Stimulated activated CD4-positive, alpha-beta T cell treated with anti-CD3 and anti-CD28 coated beads, Interleukin-1b, Interleukin-23, amount 100 ng/mL, for 24 hours (primary cell): ENCODE measurements at places on chromosomes 3 and 15.

GRCh38 chr3:134260987-134261386 is 10.3 kb upstream of the RYK start:
- DNase-seq, result no peak

GRCh38 chr3:184832044-184832443 is 20.1 kb downstream of the VPS8 start:
- DNase-seq, result no peak

DNA sequence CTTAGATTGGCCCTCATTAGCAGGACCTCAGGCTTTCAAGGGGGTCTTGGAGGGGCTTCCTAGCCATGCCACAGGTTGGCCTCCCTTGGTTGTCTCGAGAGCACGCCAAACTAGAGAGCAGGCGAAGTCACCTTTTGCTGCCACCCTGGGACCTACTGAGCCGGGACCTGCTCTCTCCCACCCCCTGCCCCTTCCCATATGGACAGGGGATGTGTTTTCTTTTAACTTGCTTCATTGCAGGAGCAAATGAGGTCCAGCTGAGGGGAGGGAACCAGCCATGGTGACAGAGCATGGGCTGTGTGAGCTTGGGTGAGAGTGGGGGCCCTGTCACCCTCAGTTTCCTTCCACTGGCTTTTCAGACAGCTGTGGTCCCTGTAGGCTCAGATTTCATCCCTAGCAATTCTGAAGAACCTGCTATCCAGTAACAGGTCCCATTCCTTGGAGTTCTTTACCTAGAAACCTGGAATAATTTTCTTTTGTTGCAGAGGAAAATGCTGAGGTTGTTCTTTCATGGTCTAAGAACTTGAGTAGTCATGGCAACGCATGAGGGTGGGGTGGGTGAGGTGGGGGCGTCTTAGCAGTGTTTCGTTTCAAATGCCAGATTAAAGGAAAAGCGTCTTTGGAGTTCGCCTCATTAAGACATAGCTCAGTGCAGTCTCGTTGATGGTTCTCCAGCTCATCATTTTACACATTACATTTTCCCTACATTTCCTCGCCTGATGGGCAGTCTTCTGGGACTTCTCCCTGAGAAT is 20.1 kb upstream of the MAGEF1 start:
- no peak for DNase-seq

DNA sequence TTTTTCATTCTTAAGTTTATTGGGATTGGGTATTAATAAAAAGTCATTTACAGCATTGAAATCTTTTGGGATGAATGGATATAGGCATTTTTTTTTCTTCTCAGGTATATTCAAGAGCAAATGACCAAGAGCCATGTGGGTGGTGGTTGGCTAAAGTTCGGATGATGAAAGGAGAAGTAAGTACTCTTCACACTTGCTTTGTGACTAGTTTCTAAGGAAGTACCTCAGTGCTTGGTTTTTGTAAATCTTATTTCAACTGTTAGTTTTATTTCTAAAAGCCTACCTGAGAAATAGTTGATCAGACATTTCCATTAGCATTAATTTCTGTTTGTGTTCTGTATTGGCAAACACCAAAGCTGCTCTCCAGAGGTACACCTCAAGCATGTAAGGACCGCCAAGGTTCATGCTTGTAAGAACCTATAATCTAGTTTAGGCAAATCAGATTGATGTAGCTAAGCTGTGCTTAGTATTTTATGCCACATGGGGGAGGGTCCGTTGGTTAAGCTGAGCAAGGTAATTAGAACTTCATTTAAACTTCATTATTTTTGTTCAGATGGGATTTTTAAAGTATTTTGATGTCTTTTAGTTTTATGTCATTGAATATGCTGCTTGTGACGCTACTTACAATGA is 35.4 kb downstream of the FXR1 start:
- no peak for DNase-seq

GRCh38 chr15:77482570-77482969 is 61.9 kb downstream of the HMG20A start:
- no peak for DNase-seq
